Kasumi-1 (cell line): ENCODE measurements at places on chromosomes 3 and 15.

DNA sequence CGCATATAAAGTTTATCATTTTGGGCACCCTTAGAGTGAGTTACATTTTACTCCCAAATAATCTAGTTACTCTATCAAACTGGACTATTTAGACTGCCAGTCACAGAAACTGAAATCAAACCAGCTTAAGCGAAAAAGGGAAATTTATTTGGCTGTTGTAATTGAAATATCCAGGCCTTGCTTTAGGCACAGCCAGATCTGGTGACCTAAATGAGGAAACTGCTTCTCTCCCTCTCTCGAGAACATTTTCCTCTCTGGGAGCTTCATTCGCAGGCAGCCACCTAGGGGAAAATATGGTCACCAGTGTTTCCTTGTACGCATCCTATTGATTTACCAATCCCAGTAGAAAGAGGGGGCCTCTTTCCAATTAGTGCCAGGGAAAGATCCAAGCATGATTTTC lies 175.3 kb upstream of the MITF start:
- no peak for DNase-seq

DNA sequence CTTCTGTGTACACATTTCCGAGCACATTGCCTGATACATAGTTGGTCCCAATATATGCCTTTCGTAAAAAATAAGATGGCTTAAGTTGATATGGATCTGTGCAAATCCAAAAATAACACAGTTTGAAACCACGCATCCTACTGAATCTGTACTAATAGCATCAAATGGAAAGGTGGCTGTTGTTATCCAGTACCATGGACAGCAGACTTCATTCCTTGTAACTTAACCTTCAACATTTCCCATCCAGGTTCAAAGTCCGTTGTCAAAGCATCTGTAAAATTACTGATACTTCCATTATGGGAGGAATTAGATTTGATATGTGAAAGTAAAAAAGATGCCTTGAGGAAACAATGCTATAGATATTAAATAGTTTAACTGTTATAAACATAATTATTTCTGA lies 65.5 kb upstream of the C3orf49 start:
- DNase-seq = peak; percentile 29

- peak; percentile 50 for DNase-seq
Measured at GRCh38 chr3:132432639-132433038, 15.3 kb downstream of the DNAJC13 start.

DNA sequence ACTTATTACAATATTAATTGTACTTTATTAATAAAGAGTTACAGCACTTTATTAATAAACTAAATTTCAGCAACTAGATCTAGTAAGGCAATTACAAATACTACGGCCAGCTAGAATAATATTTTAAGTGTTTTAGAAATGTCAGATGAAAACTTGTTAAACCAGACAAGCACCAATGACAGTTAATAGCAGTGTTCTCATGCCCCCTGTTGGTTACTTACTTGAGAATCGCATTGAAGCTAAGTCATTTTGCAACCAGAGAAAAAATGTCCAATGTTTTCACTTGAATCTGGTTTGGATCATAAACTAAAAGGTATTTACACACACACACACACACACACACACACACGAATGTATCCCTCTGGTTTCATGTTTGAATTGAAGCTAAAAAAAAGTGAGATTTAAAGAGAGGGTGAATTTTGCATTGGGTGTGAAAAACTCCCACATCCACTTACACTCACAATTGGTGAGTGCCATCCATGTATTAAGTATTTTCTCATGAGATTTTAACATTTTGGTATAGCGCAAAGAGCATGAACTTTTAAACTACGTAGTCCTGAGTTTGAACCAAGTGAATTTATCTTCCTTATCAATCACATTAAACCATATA lies 347.7 kb downstream of the ZBBX start:
- DNase-seq = peak; percentile 65
